ENCODE measurements at places on chromosomes 12 and 14. TPM values are rescaled to one million over a fixed set of nuclear protein-coding genes. Genes with fewer than 3 reads are reported as not detected.

DNA sequence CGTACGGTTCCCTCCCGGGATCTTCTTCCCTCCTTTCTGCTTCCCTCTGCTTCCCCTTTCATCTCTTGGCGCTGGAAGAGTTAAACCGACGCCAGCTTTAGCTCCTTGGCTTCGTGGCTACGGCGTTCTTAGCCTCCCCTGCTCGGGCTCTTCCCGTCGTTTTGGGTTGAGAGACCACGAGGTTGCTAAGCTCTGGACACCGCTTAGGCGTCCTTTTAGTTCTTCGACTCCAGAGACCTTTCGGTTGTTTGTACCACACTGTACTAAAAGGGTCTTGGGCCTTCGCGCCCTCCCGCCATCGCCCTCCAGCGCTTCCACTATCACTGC lies 545 bp downstream of the CPSF2 start:
- peaks cover 25% of the 10 kb centered on the region for H3K36me3 ChIP-seq
- no peak for DNase-seq
- peak overlapping the region; percentile 100 for H3K4me3 ChIP-seq

GRCh38 chr12:71236133-71236660 lies 78.4 kb upstream of the TSPAN8 start:
- H3K4me3 ChIP-seq: no peak overlapping the region
- DNase-seq: no peak
- no peaks in the 10 kb centered on the region for H3K27me3 ChIP-seq
- no peaks in the 10 kb centered on the region for H3K36me3 ChIP-seq
- H3K4me1 ChIP-seq: no peaks in the 10 kb centered on the region

GRCh38 chr12:89674326-89674942 lies 34.2 kb downstream of the ATP2B1 start:
- peak overlapping the region; percentile 24 for H3K27ac ChIP-seq
- no peak overlapping the region for H3K4me3 ChIP-seq
- no peaks in the 10 kb centered on the region for H3K27me3 ChIP-seq
- H3K4me1 ChIP-seq: peaks cover 93% of the 10 kb centered on the region
- no peak for DNase-seq

DNA sequence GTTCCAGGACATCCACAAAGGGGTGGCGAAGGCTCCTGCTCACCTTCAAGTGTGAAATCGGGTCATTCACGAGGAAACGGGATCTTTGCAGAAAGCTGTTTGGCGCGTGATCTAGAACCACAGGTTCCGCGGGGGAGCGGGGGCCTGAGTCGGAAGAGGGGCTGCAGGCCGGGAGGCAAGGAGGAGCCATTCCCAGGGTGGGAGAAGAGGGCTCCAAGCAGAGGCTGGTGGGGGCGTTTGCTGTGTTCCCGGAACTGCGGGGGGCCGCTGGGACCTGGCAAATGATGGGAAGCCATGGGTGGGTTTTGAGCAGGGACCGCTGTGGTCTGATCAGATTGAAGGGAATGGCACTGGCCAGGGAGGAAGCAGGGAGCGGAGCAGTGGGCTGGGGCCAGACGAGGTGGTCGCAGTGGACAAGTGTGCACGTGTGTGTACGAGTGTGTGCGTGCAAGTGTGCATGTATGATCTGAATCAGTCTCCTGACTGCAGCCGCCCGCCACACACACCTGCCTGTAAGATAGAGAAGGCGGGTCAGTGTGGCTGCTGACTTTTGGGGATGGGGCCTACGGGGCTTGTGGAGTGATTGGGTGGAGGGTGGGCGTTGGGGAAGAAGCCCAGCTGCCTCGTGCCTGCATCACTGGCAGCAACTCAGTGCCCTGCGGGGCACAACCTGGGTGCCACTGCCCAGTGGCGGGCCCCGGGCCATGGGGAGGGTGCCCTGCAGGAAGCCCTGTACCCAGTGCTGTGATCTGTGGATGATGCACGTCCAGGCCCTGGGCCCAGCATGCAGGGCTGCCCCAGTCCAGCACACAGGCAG lies 141.9 kb downstream of the KIF26A start:
- H3K27ac ChIP-seq: no peak overlapping the region

DNA sequence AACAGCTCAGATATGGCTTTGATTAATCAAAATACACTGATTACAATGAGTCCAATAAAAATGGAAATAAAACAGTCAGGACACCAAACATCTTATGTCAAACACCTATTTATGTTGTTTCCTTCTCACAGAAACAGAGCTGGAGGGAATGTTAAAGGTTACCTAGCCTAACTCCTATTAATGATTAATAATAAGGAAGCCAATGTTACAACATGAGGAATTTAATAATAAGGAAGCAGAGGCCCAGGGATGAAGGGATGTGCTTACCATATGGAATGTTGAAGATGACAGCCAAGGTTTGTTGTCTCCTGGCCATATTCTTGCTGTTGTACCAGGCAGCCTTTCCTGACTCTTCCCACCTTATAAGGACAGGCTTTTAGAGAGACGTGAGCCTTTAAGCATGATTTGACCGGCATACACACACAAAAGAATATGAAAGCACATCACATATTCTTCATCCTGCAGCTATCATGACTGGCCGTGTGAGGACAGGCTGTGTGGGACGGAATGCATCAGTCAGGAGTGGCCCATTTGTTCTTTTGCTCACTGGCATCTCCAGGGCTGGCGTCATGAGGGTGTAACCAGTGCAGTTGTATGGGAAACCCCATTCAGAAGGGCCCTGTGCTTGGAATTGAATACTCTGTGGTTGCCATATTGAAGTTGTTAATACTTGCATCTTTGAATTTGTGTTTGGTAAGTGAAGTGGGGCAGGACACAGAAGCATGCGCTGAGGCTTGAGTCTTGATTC lies 3.1 kb upstream of the GPRC5D start:
- no peaks in the 10 kb centered on the region for H3K36me3 ChIP-seq
- no peak overlapping the region for H3K4me3 ChIP-seq
- DNase-seq: no peak
- H3K27ac ChIP-seq: no peak overlapping the region

- no peak overlapping the region for H3K4me3 ChIP-seq
- no peak for DNase-seq
- no peaks in the 10 kb centered on the region for H3K27me3 ChIP-seq
- H3K4me1 ChIP-seq: no peaks in the 10 kb centered on the region
- H3K27ac ChIP-seq: no peak overlapping the region
Observed at GRCh38 chr14:45968037-45968436, 683.5 kb downstream of the RPL10L start.

GRCh38 chr12:98256830-98257229 lies 258.6 kb upstream of the TMPO start:
- H3K4me1 ChIP-seq: no peaks in the 10 kb centered on the region
- no peak for DNase-seq
- H3K27ac ChIP-seq: no peak overlapping the region
- H3K4me3 ChIP-seq: no peak overlapping the region

DNA sequence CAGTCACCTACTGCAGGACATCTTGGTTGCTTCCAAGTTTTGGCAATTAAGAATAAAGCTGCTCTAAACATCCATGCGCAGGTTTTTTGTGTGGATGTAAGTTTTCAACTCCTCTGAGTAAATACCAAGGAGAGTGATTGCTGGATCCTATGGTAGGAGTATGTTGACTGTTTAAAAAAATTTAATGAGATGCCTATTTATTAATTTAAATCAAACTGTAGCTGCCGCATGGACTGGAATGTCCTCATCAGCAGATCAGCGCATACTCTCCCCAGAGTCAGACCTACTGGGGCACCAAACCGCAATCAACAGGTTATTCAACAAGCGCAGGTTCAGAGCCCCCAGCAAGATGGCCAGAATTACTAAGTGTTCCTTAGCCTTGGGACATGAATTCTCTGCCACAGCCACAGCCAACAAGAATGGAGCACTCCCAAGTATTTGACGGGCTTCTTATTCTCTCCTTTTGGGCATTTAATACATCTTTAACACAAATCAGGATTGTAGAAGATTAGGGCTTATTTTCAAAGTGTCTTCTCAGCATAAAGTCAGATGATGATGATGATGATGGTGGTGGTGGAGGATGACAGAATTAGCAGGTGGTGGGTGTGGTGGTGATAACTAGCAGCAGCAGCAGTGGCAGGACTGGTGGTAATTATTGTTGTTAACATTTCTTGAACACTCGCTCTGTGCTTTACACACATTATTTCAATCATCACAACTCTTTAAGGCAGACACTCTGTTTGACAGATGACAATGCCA lies 170.7 kb downstream of the CHST11 start:
- no peaks in the 10 kb centered on the region for H3K27me3 ChIP-seq
- no peak for DNase-seq
- H3K36me3 ChIP-seq: peaks cover 25% of the 10 kb centered on the region

- H3K27me3 ChIP-seq: no peaks in the 10 kb centered on the region
- no peaks in the 10 kb centered on the region for H3K36me3 ChIP-seq
- peaks cover 77% of the 10 kb centered on the region for H3K4me1 ChIP-seq
- no peak overlapping the region for H3K4me3 ChIP-seq
- DNase-seq: no peak
Observed at GRCh38 chr14:68820536-68820935, 27.7 kb upstream of the ZFP36L1 start.

GRCh38 chr12:104764225-104765091 lies 193.6 kb downstream of the SLC41A2 start:
- DNase-seq: no peak
- H3K4me1 ChIP-seq: peaks cover 28% of the 10 kb centered on the region
- peaks cover 12% of the 10 kb centered on the region for H3K27me3 ChIP-seq
- H3K36me3 ChIP-seq: peaks cover 11% of the 10 kb centered on the region
- peak overlapping the region; percentile 24 for H3K4me3 ChIP-seq

- no peak overlapping the region for H3K4me3 ChIP-seq
- no peaks in the 10 kb centered on the region for H3K27me3 ChIP-seq
- H3K36me3 ChIP-seq: no peaks in the 10 kb centered on the region
Observed at GRCh38 chr12:128276471-128276870, 9.5 kb downstream of the TMEM132C start.

DNA sequence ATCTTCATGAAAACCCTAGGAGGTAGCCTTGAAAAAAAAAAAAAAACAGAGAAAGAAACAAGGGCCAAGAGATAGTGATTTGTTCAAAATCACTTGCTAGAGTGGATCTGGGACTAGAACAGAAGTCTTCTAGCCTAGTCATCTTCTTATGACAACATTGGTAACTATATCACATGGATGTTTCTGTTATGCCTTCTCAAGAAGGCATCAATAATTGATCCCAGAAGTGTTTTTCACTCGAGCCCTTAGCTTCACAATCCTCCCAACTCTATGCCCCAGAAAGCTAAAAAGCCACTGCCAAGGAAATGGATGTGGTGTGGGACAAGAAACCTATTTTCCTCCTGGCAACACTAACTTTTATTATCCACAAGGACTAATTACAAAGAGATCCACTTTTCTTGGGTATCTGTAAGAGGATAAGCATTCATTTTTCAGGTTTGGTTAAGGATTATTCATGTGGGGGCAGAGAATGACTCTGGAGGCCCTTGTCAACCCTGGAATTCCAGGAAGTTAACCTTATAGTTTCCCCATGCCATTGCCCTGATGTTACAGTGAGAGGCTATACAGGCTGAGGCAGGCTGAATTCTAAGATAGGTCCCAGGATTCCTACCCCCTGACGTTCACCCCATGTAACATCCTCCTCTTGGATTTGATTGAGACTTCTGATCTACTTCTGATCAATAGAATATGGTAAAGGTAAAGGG lies 67.7 kb upstream of the CPM start:
- H3K4me1 ChIP-seq: no peaks in the 10 kb centered on the region
- DNase-seq: no peak
- no peak overlapping the region for H3K4me3 ChIP-seq
- no peaks in the 10 kb centered on the region for H3K27me3 ChIP-seq
- no peak overlapping the region for H3K27ac ChIP-seq
- H3K36me3 ChIP-seq: no peaks in the 10 kb centered on the region

DNA sequence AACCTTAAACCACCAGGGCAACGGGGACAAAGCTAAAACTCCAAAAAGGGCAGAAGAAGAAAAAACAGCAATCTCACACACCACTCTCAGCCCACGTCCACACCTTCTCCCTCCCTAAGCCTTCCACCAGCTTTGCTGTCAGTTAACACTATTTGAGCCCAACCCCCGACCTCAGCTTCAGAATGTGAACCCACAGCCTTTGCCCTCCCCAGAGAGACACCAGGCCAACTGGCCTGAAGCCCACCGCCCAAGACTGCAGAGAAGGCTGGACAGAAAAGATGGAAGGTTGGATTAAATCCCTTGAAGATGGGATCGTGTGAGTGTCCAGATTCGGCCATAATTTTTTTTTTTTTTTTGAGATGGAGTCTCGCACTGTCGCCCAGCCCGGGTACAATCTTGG lies 22.4 kb downstream of the IRF2BPL start:
- H3K4me3 ChIP-seq: no peak overlapping the region
- no peaks in the 10 kb centered on the region for H3K27me3 ChIP-seq
- H3K36me3 ChIP-seq: no peaks in the 10 kb centered on the region
- H3K4me1 ChIP-seq: peaks cover 6% of the 10 kb centered on the region
- no peak for DNase-seq

- no peak overlapping the region for H3K27ac ChIP-seq
- H3K27me3 ChIP-seq: no peaks in the 10 kb centered on the region
- no peak for DNase-seq
- H3K36me3 ChIP-seq: no peaks in the 10 kb centered on the region
- no peaks in the 10 kb centered on the region for H3K4me1 ChIP-seq
- H3K4me3 ChIP-seq: no peak overlapping the region
Observed at GRCh38 chr12:122909442-122910288, 13.7 kb upstream of the VPS37B start.

- no peak overlapping the region for H3K4me3 ChIP-seq
- no peaks in the 10 kb centered on the region for H3K36me3 ChIP-seq
- peaks cover 5% of the 10 kb centered on the region for H3K27me3 ChIP-seq
- no peak overlapping the region for H3K27ac ChIP-seq
- peaks cover 19% of the 10 kb centered on the region for H3K4me1 ChIP-seq
- DNase-seq: no peak
Observed at GRCh38 chr12:4108803-4109345, 164.7 kb upstream of the CCND2 start.

- no peaks in the 10 kb centered on the region for H3K27me3 ChIP-seq
- H3K36me3 ChIP-seq: peaks cover 17% of the 10 kb centered on the region
- no peak for DNase-seq
- no peak overlapping the region for H3K4me3 ChIP-seq
- H3K4me1 ChIP-seq: no peaks in the 10 kb centered on the region
Observed at GRCh38 chr12:1481326-1481725, 113.1 kb downstream of the FBXL14 start.

DNA sequence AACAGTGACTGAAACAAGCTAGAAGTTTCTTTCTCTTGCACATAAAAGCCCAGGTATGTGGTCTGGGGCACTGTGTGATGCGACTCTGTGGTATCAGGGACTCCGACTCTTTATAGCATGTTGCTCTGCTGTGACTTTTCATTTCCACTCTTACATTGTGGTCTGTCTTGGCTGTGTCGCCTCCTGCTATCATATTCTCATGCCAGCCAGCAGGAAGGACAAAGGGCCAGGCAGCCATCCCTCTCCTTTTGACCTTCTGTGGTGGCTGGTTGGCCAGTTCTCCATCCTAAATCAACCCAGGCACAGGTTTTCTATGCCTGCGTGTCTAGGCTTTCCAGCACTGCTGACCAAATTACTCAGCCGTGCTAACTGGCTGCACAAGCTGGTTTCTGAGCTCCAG lies 8.0 kb downstream of the ACAD10 start:
- no peak overlapping the region for H3K4me3 ChIP-seq
- H3K27ac ChIP-seq: no peak overlapping the region
- DNase-seq: no peak
- no peaks in the 10 kb centered on the region for H3K27me3 ChIP-seq
- peaks cover 60% of the 10 kb centered on the region for H3K36me3 ChIP-seq

The CLEC2A gene
- not detected for total RNA-seq

The MFAP5 gene
- not detected for total RNA-seq

The TMPRSS12 gene
- total RNA-seq: not detected

The CYP27B1 gene
- 2.5 TPM for total RNA-seq

The RASAL1 gene
- total RNA-seq: 4.9 TPM

The C12orf43 gene
- 23.7 TPM for total RNA-seq

The RALGAPA1 gene
- 46.4 TPM for total RNA-seq

The TBC1D30 gene
- total RNA-seq: 0.13 TPM

All from activated B cell treated with CpG ODN at 0.5 μM for 24 hours (primary cell).